Activated CD4-positive, alpha-beta T cell treated with anti-CD3 and anti-CD28 coated beads, Interleukin-2, amount 50 U/mL, for 24 hours (primary cell): ENCODE measurements at places on chromosomes 5 and 9.

DNA sequence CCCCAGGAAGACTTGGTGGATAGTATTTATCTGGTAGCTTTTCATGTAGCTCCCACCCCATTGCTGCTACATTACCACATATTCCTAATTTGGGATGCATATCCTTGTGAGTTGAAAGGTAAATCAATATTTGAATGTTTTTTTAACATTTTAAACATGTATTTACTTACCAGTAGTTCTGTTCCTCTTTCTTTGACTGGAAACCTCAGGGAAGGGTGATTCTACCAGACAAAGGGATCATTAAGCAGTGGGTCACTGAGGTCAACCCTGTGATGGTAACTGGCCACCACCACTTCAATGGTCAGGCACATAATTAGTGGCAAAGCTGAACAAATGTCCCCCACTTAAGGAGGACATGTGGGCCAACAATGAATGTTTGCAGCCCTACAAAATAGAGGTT, 27.2 kb upstream of the KLF9 start:
- no peak for DNase-seq

DNA sequence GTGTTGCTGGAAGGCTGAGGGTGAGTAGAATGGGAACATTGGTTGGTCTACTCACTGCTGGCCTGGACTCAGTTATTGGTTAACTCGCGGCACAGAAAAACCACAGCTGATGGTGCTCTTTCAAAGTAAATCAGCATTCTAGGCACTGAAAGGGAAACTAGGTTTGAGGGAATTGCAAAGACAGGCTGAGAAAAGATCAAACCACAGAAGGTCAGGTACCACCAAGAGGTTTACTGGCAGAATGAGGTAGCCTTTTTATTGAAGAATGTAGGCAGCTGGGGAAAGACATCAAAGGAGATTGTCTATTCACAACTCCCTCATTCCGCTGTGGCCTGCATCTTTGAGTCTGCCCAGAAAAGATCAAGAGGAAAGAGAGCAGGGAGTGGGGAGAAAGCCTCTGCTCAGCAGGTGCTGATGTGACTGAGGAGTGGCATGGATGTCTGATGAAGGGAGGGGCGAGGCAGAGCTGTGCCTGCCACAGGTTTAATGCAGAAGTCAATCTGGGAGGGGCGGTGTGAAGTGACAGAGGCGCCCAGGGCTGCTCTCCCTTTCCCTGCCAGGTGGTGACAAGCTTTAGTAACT, 255.5 kb downstream of the MAN2A1 start:
- no peak for DNase-seq

DNA sequence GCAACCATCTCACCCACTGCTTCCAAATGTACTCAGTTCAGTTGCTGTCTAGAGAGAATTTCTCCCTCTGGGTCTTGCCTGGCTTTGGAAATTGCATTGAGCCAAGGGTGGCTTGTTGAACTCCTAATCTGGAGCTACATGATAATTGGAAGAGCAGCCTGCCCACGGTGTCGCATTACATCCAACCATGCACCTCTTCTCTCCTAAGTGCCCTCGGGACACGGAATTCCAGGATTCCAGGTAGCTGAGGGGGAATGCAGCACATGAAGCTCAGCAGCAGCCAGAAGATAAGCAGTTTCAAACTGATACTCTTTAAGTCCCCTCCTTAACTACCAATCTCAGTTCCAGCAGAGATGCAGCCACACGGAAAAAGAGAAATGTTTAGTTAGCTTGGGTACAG, 509.4 kb upstream of the KLF4 start:
- no peak for DNase-seq

- no peak for DNase-seq
Measured at GRCh38 chr9:14926941-14927624, 16.9 kb upstream of the FREM1 start.
